Activated T-cell treated with anti-CD3 and anti-CD28 coated beads, Interleukin-2, amount 50 U/mL, for 1 hour (primary cell): ENCODE measurements at places on chromosomes 5 and 9.
A peak's percentile ranks its signal among the peaks of the same experiment; 100 is the strongest.

GRCh38 chr9:113616116-113616515 is 152.6 kb downstream of the RGS3 start:
- peak; percentile 9 for DNase-seq

DNA sequence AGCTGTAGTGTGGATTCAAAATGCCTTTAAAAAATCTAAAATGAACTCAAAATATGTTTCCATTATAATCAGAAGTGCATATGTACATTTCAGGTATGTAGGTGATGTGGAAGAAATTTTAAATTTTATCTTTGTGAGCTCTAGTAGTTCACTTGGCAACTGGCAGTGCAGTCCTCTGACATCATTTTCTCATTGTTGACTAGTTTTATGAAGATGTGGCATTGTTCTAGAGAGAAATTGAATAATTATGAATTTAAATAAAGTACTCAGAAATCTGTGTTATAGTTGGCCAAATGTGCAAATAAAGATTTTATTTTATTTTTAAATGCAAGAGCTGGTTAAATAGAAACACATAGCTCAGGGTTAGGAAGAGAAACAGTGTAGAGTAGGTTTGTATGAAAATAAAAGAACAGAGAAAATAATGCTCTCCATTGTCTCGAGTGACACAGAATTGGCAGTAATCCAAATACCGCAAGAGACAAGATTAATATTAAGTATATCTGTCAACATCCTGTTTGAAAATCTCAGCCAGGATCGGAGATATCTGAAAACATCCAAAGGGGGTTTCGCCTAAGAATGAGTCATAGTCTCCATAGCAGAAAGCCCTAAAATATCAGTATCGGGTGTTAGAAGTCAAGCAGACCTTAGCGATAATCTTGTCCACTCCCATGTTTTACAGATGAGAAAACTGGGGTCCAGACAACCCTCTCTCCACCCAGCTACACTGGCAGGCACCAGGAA is 189.4 kb downstream of the CCDC192 start:
- no peak for DNase-seq

DNA sequence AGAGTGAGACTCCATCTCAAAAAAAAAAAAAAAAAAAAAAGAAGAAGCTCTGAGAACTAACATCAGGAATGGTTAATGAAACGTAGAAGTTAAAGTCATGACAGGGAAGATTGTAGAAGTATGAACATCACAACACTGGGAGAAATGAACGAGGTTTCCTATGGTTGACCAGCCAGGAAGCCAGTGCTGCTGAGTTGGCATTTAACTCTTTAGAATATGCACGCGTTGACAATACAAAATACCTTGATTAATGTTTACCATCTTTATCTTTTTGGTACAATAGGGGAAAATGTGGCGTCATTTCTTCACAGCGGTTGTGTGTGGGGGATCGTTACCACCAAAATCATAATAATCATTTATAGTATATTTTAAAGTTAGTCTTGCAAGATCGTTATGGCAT is 32.0 kb downstream of the ABO start:
- DNase-seq: no peak

GRCh38 chr9:108382310-108382709 is 473.5 kb downstream of the ACTL7B start:
- no peak for DNase-seq

DNA sequence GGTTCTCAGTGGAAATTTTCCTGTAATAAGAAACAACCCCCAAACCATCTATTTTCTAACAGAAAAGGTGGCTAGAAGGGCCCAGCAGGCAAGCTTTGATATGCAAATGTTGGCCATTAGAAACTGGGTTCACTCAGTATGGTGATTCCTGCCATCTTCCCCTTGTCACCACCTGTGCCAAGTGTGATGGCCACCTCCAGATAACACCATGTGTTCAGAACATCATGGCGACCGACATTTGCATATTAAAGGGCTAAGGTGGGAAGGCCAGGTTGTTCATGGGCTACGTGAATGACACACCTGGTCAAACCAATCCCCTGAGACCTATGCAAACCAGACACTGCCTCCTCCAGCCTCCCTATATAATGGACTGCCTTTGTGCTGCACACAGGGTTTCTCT is 20.4 kb downstream of the FOXE1 start:
- no peak for DNase-seq

DNA sequence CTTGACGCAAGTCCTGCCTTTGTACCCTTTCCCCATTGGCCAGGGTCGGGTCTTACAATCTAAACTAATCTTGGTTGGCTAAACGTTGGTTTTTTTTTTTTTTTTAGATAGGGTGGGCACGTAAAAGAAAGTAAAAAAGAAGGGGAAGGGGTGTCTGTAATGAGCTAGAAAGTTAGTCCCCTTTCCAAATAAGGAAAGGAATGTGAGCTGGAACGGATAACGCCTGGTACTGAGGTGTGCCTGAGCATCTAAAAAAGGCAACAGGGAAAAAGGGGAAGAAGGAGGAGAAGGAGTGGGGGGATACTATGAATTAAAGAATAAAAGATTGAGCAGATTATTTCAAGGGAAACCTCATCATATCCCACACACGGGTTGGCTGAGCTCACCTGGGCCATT is 66.2 kb upstream of the IL17B start:
- no peak for DNase-seq

DNA sequence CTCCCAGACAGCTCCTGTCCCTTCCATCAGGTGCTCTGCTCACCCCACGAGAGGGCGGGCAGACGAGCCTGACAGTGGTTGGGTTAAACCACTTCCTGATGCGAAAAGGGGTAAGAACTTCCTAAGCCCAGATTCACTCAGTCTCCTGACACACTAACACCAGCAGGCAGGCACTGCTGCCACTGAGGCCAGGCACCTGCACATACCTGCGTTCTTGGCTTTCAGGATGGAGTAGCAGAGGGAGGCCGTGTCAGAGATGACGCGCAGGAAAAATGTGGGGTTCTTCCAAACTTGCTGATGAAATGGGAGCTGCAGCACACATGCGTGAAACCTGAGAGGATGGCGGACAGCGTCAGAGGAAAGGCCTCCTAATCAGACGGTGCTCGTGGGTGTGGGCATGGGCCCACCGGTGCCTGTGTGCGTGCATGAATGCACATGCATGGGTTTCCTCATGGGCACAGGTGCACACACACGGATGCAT is 29.9 kb downstream of the SLC6A18 start:
- peak; percentile 56 for DNase-seq

DNA sequence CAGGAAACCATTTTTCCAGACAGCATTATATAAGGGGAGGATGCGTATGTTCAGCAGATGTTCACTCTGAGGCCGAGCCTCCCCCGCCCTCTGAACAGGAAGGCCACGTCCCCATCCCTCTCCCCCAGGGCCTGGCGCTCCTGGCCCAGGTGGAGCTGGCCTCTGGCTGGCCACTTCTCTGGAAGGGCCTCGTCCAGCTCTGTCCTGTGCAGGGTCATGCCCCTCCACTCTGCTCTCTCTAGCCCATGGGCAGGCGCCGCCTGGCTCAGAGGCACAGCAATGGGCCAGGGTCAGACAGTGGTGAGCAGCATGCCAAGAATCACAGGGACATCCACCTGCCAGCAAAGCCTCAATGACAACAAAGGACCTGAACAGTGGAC is 34.2 kb downstream of the ADAMTS2 start:
- no peak for DNase-seq

GRCh38 chr5:45578270-45578669 is 117.9 kb downstream of the HCN1 start:
- DNase-seq: no peak

- DNase-seq: no peak
Observed at GRCh38 chr9:117763314-117763713, 59.1 kb downstream of the TLR4 start.

DNA sequence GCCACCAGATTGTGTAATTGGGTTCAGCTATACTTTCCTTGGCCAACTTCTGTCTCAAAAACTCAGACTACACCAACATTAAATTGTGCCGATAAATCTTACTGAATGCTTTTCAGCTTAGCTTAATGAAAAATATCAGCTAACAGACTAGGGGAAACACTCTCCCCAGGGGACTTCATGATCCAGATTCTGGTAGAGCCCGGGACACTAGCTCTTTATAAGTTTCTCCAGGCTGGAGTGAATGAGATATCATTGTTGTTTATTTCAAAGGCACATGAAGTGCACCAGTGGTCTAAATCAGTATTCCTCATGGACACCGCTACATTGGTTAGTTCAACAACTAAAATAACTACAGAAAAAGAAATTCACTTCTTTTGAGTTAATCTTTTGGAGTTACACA is 10.5 kb upstream of the LHFPL2 start:
- no peak for DNase-seq

GRCh38 chr9:14849296-14849695 is 60.9 kb downstream of the FREM1 start:
- no peak for DNase-seq

GRCh38 chr9:85224729-85225128 is 517.0 kb downstream of the AGTPBP1 start:
- DNase-seq: no peak

- no peak for DNase-seq
Observed at GRCh38 chr5:14699807-14700400, 35.4 kb downstream of the OTULIN start.

DNA sequence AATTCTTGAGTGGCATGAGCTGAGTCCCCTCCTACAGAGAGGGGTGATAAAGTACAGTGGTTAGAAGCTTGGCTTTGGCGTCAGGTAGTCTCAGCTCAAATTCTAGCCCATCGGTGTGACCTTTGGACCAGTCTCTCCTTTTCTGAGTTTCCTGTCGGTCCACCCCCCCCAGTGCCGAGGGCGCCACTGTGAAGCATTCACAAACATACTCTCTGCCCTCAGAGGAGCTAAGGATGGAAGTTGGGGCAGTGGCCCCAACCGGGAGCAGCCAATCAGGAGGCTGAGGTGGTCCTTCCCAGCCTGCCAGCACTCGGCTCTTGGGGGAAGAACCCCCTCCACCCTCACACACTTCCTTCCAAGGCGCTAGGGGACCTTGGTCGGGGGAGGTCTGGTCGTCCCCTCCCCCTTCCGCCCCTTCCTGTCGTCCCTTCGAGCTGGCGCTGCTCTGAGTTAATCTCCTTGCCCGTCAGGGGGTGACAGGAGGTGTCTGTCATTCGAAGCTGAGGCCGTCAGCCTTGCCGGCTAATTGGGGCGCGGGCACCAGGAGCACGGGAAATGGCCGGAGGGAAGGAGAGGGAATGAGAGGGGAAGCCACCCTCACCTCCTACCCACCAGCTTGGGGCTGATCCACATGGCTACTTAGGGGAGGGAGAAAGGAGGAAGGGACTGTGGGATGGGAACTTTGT is 53.0 kb downstream of the CXXC5 start:
- DNase-seq: no peak

DNA sequence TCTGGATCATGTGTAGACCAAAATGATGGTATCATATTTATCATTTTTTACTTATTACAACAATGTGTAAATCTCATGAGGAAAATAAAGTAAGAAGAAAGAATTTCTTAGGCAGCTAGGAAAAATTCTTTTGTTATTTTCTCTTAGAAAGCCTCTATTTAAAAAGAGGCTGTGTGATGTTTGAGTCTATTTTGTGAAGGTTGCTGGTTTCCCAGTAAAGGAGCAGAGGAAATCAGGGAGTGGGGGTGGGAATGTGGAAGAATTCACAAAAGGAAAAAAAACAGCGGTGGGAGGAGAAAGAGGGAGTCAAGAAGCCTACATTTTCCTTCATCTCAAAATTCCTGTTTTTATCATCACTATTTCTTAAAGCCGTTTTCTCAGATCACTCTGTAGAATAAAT is 20.1 kb downstream of the PTCH1 start:
- no peak for DNase-seq

GRCh38 chr5:172771439-172772111 is 580 bp upstream of the DUSP1 start:
- DNase-seq: no peak

DNA sequence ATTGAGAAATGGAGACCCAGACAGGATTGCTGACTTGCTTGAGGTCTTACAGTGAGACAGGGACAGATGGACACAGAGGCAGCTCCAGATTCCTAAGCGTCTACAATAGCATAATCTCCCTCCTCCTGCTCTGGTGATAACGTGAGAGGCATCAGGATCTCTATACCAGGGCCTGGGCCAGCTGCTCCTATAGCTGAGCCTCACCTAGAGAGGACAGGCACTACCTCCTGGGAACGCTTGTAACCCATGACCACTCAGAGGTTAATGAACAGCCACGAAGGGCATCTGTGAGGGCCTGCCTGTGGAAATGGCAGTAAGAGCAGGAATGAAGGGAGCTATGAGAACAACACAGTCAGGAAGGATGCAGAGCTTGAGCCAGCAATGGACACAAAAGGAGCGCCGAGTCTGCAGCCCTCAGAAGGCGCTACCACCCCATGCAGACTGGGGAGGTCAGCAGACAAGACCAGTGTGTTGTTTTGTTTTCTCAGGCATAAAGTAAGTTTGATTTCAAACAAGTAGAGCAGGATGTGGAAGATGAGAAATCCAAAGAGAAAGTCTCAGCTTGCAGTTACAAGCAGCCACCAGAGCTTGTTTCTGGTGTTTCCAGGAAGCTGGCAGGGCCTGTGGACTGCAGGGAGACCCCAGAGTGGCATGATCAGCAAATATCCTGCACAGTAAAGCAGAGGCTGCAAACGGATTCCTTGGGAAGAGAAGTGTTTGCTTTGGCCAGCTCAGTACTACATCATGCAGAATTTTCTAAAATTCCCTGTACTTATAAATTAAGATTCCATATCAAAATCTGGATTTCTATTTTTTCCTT is 17.4 kb downstream of the ANKS6 start:
- no peak for DNase-seq

DNA sequence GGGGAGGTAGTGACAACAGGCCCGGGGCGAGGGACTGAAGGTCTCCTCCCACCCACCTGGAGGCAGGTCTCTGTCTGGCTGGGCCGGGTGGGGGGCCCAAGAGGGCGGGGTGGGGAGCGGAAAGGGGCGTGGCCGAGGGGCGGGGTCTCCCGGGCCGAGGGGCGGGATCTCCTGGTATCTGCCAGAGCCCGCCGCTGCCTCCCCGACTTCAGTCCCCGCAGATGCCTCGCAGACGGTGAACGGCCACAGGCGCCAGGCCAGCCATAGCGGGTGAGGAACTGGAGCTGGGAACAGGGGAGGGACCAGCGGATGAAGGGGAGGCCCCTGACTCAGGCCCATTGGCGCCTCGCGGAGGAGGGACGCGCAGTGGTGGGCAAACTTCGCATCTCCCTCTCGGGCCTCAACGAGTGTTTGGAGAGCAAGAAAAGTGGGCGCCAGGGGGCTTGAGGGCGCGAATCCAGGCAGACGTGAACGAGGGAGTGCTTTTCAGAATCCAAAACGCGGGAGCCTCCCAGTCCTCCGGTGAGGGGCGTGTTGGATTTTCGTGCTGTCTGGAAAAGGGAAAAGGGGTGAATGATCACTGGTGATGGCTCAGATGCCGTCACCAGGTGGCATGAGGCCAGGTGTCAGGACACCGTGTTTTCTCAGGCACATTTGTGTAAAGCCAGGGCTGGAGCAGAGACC is at the start of gene ADGRD2:
Gene ADGRD2, plus strand, starts transcription at position 211 of the 684 bp plus-strand sequence. CDS start 1,216 bp downstream, outside the sequence.
- DNase-seq: no peak

DNA sequence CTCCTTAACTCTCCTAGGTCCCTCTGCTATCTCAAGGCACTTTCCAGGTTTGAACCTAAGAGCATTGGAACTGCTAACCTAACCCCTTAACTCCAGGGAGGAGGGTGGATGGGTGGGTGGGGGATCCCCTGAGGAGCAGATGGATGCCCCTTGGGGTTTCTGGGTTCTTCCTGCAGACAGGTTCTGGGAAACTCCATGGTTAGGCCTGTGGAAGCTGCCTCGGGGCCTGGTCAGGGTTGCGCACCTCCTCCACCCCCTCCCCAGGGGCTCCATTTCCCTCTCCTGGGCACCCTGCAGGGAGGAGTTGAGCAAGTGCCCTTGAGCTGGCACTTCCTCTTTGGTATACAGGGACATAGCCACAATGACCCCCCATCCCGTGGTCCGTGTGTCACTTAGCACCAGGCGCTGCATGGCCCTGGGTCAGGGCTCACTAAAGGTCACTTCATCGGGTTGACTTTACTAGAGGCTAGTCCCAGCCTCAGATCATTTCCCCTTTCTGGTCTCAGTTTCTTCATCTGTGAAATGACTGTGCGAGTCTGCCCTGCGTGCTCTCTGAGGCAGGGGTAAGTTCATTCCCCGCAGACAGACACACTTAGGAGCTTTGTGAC is 16.0 kb downstream of the CXXC5 start:
- no peak for DNase-seq
